ENCODE measurements at places on chromosomes 12 and 14.

DNA sequence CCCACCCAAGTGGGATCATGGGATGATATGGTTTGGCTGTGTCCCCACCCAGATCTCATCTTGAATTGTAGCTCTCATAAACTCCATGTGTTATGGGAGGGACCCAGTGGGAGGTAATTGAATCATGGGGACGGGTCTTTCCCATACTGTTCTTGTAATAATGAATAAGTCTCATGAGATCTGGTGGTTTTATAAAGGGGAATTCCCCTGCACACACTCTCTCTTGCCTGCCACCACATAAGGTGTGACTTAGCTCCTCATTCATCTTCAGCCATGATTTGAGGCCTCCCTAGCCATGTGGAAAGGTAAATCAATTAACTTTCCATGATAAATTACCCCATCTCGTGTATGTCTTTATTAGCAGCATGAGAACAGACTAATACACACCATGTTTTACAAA lies 109.2 kb downstream of the IGF1 start:
- DNase-seq: no peak

DNA sequence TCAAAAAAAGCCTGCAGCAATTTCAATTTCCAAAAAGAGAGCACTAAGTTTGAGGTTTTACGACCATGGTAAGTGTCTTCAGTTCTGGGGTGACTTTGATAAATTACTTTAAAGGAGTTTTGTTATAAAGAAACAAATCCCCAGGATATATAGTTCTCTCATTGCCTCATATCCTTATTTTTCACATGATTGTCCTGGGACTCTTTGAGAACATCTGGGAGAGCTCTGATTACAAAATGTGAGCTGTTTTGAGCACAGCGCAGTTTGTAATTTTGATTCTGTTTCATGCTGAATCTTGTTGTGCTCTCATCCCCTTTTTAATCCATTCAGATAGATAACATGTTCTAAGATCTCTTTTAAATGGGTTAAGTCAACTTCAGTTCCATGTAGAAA lies 67.7 kb upstream of the DCN start:
- DNase-seq: no peak

DNA sequence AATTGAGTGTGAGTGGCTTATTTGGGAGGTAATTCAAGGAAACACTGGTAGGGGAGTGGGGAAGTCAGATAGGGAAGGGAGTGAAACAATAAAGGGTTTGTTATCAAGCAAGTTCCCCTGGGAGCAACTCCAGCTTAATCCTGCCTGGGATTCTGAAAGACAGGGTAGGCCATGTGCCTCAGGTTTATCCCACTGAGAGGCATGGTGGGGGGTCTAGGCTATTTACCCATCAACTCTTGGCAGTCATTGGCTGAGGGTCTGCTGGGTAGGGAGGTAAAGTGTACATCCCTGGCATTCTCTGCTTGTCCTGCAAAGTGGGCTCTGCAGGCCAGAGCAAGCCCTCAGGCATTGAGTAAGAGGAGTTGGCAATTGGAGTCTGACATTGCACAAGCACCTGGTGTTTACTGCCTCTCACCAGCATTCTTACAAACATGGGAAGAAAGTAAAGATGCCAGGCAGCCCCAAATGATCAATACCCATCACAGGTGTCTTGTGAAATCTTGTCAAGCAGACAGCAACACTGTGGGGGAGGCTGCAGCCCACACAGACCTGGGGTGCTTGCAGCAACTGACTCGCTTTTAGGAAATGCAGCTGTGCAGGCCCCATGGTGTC lies 169.3 kb downstream of the KTN1 start:
- no peak for DNase-seq

GRCh38 chr12:108119126-108119973 lies 9.7 kb upstream of the WSCD2 start:
- DNase-seq: no peak

GRCh38 chr12:128726886-128727285 lies 96.9 kb downstream of the SLC15A4 start:
- DNase-seq: no peak

GRCh38 chr12:78087363-78087675 lies 256.6 kb downstream of the NAV3 start:
- no peak for DNase-seq

DNA sequence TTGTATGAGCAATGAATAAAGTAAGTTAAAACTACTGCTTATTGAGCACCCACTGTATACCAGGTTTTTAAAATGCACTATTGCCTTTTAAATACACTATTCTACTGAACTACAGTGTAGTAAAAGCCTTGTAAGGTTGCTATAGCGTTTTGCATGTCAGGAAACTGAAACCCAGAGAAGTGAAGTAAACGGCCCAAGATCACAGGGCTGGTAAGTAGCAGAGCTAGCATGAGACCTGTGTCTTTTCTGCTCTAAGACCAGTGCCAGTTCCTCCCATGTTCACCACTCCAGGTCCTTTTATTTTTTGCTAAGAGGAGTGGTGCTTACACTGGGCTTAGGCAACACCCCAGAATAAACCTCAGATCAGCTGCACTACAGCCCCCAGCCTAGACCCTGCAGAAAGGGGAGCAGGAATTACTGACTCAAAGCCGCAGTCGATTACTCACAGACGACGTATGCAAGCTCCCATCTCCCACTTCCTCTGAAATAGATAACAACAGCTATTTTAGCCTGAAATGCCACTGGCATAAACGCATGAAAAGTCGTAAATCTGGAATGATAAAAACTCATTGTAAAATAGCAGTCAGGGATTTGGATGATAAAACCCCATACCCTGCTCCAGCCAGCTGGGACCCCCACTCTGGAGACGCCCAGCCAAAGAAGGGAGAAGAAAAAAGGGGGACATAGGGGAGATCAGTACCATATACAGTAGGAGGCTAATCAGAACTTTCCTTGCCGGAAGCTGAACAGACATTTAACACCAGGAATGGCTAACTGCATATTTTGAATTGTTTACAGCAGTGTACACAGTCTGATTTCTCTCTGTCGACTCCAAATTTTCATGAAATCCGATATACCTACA lies 108.3 kb downstream of the NUAK1 start:
- no peak for DNase-seq

DNA sequence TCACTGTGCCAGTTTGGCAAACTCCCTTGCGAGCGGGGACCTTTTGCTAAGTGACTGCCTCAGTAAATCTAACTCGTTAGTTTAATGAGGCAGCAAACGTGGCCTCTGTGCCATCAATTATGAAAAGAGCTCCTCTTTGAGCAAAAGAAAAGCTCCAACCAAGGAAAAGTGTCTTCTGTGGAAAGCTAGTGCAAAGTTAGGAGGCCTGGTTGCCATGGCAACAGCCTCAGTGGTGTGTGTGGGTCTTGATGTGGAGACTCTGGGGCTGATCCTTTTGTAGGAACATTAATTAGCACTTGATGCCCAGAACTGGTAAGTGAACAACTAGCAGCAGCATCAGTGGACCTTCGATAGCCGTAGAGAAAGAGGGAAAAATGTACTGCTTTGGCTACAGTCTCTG lies 145.7 kb downstream of the CHST11 start:
- no peak for DNase-seq

DNA sequence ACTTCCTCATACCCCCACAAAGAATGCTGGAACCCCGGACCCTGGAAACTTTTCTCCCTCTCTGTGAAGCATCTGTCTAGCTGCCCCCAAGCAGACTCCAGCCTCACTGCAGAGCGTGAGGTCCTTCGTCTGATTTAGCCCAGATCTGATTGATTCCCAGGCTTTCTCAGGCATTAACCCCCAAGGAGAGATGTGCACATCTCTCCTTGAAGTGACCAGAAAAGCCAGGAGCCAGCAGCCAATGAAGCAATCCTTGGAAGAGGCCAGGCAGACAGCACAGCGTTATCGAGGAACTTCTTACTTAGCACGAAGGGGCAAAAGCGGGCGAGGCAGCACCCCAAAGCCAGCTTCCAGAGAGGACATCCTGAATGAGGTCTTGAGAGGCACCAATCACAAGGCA lies 100.7 kb downstream of the ZFP36L1 start:
- DNase-seq: no peak

DNA sequence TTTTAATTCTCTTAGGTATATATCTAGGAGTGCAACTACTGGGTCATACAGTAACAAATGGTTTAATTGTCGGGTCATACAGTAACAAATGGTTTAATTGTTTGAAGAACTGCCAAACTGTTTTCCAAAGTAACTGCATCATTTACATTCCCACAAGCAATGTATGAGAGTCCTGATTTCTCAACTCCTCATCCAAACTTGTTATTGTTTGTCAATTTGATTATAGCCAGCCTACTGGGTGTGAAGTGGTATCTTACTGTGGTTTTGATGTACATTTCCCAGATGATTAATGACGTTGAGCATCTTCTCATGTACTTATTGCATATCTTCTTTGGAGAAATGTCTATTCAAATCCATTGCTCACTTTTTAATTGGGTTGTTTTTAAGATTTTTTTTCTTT lies 67.6 kb upstream of the CFL2 start:
- DNase-seq: no peak

Measured in stimulated activated naive CD4-positive, alpha-beta T cell (primary cell).